ENCODE measurements at places on chromosomes 11 and 22. TPM values are rescaled to one million over a fixed set of nuclear protein-coding genes. Genes with fewer than 3 reads are reported as not detected.

- DNase-seq = no peak
Measured at GRCh38 chr11:119734788-119735187, 5.8 kb upstream of the NECTIN1 start.

GRCh38 chr11:64659417-64660144 is 63.4 kb downstream of the NRXN2 start:
- no peak for DNase-seq

The DCHS1 gene
- total RNA-seq = 26.3 TPM

The KCNK7 gene
- total RNA-seq = 1.5 TPM

The TMEM86A gene
- total RNA-seq = 8.3 TPM

The SEPTIN3 gene
- 0.37 TPM for total RNA-seq
